Stimulated activated CD4-positive, alpha-beta T cell treated with anti-CD3 and anti-CD28 coated beads, Interleukin-1b, Interleukin-23, amount 100 ng/mL, for 1 hour (primary cell): ENCODE measurements at places on chromosomes 6 and 20.

GRCh38 chr6:19041906-19042305, 654.8 kb downstream of the RNF144B start:
- no peak for DNase-seq

- DNase-seq: no peak
These were observed 550 bp downstream of the PLAGL2 start for GRCh38 chr20:32206760-32207625.

DNA sequence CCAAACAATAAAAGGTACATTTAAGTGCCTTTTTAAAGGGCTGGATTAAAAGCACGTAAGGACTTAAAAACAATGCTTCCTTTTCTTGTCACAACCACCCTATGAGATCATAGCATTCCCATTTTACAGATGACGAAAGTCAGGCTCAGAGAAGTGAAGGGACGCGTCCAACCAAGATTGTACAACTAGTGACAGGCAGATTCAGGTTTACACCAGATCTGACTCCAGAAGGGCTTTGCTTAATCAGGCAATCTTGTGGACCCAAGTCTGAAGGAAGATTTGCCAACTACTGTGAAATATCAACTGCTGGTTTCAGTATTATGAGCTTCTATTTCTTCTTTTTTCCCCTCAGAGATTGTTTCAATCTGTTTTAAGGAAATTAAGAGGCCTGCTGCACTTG, 877 bp downstream of the ENPP4 start:
- DNase-seq: no peak

- no peak for DNase-seq
These were observed 310.7 kb downstream of the KIF16B start for GRCh38 chr20:16262594-16262993.

DNA sequence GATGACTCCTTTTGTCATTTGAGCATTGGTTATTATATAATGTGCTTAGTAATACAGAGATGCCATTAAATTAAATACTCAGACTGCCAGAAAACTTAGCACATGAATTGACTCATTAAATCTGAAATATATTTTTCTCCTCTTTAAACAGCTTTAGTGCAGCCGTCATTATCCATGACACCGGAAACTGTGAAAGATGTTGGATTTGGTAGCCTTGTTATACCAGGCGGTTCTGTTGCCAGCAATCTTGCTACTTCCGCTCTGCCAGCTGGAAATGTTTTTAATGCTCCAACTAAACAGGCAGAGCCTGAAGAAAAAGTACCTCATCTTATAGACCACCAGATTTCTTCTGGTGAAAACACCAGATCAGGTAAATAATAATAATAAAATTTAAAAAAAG, 97.6 kb downstream of the SCAF8 start:
- no peak for DNase-seq

- DNase-seq: no peak
These were observed 109.9 kb downstream of the RNF144B start for GRCh38 chr6:18497006-18497405.

- no peak for DNase-seq
These were observed 68.1 kb upstream of the TOX2 start for GRCh38 chr20:43846516-43846905.

DNA sequence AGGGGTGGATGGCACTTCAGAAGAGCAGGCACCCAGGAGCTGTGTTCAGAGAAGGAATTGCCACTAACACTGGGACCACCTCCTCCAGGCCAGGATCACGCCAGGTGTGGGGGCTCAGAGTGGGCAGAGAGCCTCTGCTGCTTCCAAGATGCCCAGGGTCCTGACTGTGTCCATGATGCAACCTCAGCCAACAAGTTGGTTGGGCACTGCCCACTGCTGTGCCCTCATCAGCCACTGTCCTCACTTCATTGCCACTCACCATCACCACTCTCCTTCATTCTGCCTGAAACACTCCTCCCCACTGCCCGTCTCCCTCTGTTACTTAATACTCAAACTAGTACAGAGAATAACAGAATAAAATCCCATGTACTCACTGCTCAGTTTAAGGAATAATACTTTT, 16.5 kb upstream of the TCF15 start:
- DNase-seq: no peak

DNA sequence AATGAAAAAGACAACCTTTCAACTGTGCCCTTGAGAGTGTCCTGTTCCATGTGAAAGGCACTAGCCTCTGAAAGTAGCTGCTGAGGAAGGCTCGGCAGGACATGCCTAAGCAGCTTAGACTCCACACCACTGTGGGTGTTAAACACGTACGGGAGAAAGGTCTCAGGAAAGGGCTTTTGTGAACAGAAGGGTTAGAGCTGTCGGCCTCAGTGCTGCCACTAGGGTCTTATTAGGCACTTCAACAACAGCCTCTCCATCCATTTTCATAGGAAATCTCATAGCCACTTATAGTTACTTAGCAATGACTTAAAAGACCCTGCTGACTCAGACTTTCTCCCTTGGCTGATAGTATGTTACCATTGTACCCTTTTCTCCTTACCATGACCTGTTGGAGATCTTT, 662.8 kb downstream of the TBC1D32 start:
- no peak for DNase-seq

- no peak for DNase-seq
These were observed 158.7 kb downstream of the RNGTT start for GRCh38 chr6:88804701-88805100.
